ENCODE measurements at places on chromosomes 2 and 18.

DNA sequence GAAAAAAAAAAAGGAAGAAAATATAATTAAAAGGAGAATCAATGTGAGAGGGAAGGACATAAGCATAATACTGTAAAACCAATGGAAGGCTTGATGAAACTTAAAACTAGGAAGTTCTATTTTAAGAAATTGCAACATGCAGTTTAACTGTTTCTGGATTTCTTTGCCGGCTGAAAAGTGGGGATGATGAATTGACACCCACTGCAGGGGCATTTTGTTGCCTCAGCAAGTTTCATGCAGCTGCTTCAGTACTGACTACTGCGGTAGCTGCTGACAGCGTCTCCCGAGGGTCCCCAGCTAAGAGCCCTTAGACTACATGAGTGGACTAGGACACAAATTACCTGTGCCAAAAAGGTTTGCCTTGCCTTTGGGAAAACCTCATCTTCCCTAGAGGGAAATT, 69.2 kb downstream of the B3GNT2 start:
- DNase-seq: no peak

DNA sequence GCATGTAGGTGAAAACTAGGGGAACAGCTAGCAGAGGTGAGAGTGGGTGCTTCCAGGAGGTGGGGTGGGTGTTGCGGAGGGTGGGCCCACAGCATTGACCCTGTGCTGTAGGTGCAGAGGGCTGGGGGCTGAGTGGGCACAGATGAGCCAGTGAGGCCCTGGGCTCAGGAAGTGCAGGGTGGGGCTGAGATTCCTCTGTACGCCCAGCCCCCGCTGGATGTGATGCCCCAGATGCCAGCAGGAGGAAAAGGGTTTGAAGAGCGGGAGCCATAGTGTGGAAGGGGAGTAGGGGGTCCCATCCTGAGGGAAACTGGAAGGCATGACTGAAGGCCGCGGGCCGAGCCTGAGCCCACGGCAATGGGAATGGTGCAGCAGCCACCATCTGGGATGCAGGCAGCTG, 14.1 kb upstream of the OTOS start:
- DNase-seq: no peak

GRCh38 chr2:184304006-184304405, 294.3 kb upstream of the ZNF804A start:
- peak; percentile 12 for DNase-seq

DNA sequence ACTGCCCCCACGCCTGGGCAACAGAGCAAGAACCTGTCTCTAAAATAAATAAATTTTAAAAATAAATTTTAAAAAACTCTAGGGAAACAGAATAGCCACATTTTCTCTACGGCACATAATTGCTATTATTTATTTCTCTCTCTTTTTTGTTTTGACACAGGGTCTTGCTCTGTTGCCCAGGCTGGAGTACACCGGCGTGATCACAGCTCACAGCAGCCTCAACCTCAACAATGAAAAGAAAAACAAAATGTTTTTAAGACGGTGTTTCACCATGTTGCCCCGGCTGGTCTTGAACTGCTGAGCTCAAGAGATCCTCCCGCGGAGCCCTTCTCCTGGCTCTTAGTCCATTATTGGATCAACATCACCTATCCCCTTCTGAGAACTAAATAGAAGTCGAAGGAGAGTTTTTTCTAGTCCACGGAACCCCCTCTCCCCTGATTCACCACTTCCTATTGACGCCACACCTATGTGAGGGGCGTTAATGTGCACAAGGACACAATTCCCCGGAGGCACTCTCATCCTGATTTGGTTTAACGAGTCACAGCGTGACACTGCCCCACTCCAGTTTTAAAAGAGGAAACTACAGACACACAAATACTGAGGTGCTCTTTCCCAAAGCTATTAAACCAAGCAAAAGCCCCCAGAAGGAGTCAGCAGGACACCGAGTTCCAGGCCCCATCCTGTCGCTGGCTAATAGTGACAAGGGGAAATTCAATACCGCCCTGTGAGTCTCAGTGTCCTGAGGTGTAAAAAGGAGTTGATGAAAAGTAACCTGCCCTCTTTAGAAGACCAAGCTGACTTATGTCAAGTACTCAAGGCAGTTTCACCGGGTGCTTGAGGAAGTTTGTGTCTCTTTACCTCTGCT, 1.1 kb downstream of the NPC1 start:
- no peak for DNase-seq

DNA sequence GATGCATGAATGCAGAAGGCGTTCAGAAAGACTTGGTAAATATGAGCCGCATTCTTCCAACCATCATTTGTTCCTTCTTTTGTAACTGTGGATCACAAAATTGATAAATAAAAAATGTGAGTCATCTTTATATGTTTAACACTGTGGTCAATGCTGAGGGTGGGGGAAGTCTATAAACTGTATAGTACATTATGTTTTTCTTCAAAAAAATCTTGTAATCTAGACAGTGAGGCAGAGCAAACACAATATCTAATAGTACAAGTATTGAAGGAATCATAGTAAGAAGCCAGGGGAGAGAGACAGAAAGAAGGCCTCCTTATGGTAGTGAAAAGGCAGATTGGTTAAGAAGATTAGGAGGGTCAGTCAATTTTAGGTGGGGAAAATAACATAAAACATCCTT, 30.7 kb upstream of the CALCRL start:
- DNase-seq: peak; percentile 39

DNA sequence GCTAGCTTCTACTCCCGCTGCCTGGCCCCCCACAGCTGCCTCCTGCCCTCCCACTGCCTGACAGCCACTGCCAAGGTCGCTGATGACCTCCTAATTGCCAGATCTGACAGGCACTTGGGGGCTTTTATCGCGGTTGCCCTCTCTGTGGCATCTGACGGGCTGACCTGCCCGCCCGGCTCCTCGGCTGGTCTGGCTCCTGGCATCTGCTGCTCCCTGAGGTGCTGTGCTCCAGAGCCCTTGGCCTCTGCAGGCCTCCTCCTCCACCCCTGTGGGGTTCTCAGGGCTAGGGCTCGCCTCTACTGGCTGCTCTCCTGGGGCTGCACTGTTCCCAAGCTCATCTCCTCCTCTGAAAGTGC, 43.1 kb downstream of the INHBB start:
- no peak for DNase-seq

DNA sequence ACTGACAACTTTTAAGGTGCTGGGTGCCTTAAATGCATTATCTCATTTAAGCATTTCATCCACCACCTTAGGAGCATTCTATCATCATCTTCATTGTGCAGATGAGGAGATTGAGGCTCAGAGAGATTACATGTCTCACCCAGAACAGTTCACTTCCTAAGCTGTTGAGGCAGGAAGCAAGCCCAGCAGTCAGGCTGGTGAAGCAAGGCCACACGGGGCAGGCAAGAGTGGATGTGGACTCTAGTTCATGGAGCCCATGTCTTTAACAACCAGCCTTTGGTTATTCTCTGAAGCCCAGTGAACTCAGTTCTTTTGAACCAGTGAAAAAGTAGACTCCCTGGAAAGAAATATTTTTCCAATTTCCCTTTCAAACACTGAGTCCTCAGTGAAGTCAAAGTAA, 294.8 kb upstream of the MGAT5 start:
- DNase-seq: no peak

- no peak for DNase-seq
These were observed 25.9 kb downstream of the ENOSF1 start for GRCh38 chr18:686339-687111.

- DNase-seq: no peak
These were observed 312.5 kb downstream of the RND3 start for GRCh38 chr2:150174971-150175421.

DNA sequence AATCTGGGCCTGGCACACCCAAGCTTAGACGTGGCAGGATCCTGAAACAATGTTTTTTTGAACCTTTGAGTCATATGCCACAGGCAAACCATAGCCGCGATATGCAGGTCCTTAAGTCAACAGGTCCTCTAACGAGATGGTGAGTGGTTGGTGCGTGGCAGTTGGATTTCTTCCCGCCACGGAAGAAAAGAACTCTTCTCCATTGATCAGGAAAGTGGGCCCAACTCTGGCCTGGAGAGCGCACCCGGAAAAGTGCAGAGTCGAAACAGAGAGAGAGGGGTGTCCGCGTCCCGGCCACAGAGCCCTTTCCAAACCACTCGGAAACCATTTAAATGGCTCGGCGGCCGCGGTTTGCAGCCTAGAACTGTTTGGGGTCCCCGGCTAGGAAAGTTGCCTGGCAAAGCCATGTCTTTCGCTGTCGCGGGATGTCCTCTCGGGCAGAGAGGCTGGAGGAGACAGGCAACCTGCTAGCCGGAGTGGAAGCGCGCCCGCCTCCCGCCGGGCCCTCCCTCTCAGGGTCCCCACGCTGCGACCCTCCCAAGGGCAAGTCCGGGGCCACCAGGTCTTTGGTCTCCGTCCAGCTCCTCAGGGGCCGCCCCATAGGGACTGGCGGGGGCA, 777 bp downstream of the GALNT3 start:
- no peak for DNase-seq

DNA sequence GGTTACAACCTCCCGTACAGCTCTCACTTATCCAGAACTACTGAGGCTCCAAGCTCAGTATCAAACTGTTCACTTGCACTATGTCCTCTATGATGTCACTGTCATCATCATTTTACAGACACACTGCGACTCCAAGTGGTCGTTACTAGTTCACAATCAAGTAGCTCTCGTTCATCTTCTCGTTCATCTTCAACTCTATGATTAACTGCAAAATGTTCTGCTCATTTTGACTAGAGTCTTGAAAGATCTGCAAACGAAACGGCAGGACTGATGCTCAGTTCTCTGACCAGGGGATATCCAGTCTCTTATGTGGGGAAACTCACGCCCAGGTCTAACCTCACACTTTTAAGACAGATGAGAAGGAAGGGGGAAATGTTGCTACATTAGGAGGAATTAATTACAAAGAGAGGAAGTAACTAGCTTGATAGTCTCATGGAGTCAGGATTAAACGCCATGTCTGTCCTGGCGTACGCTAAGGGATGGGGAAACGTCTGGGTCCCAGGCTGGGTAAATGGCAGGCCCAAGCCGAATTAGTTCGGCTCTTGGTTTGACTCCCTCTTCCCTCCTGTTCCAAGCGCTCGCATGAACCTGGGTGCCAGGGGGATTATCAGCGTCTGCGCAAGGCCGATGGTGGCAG, 794 bp upstream of the CHCHD5 start:
- no peak for DNase-seq

GRCh38 chr2:21646345-21646744, 522.6 kb downstream of the TDRD15 start:
- no peak for DNase-seq

GRCh38 chr2:180327185-180327584, 320.1 kb upstream of the CWC22 start:
- no peak for DNase-seq

Data from iris pigment epithelial cell (primary cell).